ENCODE measurements at places on chromosomes 11 and 22.
A peak's percentile ranks its signal among the peaks of the same experiment; 100 is the strongest.

GRCh38 chr11:78094250-78094649 lies 14.6 kb upstream of the NDUFC2 start:
- DNase-seq: no peak

GRCh38 chr11:86380295-86381059 lies 5.8 kb downstream of the CCDC81 start:
- no peak for DNase-seq

- DNase-seq: no peak
Measured at GRCh38 chr11:106424111-106424510, 346.6 kb downstream of the AASDHPPT start.

GRCh38 chr11:17651061-17651460 lies 68.3 kb upstream of the MYOD1 start:
- no peak for DNase-seq

GRCh38 chr11:1410366-1411291 lies 20.9 kb downstream of the BRSK2 start:
- no peak for DNase-seq

DNA sequence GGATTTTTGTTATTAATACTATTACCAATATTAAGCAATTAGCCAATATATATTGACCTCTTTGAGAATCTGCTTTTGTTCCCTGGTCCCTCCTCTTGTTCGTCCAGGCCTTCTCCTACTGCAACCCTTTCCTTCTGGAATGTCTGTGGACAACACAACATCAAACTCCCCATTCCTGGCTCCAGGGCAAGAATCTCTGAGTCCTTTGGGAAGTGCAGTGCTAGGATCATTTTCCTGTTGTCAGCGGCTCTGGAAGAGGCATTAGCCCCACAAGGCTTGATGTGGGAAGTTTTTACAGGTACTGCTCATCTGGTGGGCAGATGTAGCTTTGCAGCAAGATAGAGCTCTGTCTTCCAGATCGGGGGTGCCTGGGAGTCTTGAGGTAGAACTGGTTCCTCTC lies 74.3 kb downstream of the RPUSD4 start:
- DNase-seq: no peak

GRCh38 chr11:101195294-101195693 lies 65.7 kb upstream of the PGR start:
- DNase-seq: no peak

DNA sequence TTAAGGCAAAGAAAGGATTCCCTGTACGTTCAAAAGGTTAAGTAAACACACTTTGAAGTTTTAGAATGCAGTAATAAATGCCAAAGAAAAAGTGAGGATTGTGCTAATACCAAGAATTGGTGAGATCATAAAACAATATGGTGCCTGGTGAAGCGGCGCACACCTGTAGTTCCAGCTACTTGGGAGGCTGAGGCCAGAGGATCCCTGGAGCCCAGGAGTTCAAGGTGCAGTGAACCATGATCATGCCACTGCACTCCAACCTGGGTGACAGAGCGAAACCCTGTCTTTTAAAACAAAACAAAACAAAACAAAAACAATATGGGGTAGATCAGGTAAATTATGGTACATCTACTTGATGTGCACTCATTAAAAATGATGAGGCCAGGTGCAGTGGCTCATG lies 73.4 kb upstream of the APOA1 start:
- DNase-seq: no peak

DNA sequence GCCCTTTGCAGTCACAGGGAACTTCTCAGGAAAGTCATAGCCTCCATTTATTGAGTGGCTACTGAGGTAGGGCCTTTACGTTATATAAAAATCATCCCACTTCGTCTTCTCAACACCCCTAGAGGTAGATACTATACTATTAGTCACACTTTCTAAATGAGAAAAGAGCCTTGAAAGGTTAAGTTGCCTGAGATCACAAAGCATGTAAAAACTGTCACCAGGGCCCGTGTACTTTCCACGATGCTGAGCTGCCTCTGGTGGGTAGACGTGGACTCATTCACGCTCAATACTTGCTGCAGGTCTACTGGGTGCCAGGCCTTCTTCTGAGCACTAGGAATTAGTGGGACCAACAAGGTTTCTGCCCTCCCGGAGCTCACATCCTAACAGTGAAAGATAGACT lies 16.3 kb downstream of the CHRDL2 start:
- DNase-seq: no peak

DNA sequence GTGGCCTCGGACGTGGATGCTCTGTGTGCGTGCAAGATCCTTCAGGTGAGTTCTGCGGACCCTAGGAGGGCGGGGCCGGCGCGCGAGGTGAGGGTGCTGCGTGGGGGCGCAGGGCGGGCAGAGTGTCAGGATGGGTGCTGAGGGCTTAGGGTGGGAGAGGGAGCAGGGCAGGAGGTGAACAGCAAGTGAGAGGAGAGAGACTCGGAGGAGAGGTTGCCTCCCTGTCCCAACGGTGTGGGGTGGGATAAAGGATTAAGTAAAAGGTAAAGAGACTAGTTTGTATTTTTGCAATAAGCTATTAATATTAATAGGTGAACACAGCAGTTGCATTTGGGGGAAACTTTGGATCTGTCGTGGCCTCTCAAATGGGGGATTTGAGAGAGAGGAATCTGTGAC lies 451 bp downstream of the CDC45 start:
- peak; percentile 13 for DNase-seq

DNA sequence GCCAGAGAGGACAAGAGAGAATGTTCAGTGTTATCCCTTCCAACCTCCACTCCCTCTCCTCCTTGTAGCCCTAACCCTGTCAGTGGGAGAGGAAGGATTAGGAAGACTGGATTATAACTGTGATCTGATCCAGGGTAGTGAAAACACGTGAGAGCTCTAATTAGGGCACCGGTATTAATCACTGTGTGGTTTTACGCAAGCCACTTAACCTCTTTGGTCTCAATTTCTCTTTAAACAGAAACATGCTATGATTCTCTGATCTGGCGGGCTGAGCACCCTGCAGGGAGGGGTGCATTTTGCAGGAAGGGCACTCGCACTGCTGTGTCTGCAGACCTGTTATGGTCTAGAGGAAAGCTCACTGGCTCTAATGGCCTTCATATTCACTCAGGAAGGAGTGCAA lies 11.5 kb downstream of the RPL27A start:
- DNase-seq: no peak

GRCh38 chr11:127859941-127860354 lies 727.4 kb downstream of the ETS1 start:
- no peak for DNase-seq

GRCh38 chr11:113401718-113402117 lies 14.1 kb downstream of the ANKK1 start:
- DNase-seq: no peak

DNA sequence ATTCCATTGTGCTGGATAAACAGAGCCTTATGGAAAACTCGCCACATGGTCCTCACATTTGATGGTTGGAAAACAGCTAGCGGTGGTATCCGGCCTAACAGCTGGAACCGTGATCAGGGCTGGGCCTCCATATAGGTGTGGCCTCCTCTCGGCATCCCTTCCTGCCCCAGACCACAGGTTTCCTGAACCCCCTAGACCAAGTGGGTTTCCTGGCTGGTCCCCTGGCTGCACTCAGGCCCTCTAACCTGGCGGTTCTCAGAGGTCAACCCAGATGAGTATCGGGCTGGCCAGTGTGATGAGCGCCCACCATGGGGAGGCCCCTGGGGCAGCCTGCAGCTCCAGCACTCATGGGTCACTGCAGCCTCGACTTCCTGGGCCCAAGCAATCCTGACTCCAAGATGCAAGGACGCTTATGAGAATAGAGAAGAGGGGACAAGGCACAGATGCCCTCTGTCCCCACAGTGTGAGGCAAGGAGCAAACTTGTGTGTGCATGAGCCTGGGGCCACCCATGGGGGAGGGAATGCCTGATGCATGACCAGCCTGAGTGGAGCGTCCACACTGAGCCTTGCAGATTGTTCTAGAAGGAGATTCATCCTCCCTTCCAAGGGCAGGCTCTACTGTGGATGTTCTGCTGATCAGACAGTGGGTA lies 53.4 kb upstream of the WNT7B start:
- DNase-seq: no peak
